ENCODE measurements at places on chromosomes 6 and 20. TPM values are rescaled to one million over a fixed set of nuclear protein-coding genes. Genes with fewer than 3 reads are reported as not detected.

ADGRG6 gene
- not detected for total RNA-seq

CFAP61 gene
- total RNA-seq: not detected

DNA sequence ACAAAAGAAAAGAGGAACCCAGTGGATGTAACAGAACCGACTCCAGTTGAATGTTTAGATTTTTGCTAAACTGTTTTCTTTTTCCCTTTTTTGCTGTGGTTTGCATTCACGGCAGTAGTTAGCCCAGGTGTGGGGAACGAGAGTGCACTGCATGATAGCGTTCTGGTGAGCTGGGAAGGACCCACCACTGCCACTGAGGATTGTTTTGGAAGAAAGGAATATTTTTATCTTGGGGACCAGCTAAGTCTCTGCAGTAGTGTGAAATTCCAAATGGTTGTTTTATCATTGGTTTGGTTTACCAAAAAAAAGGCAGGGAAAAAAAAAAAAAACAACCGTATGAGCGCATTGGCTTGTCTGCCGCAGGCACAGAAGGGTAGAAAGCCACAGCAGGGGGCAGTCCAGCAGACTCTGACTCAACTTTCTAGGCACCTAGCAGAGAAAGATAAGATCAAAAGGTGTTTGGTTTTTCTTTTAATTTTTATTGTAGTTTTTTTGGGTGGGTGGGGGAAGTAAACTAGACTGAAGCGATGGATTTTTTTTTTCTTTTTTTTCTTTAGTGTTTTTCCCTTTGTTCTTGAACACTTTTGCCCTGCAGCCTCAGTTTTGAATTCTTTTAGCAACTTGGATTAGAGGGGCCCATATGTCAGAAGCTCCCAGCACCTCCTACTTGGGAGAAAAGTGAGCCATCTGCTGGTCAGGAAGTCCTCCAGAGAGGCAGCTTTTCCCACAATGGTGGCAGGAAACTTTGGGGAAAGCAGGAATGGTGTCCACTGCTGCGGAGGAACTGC is 13.5 kb upstream of the RAB5IF start:
- DNase-seq: no peak
- peak overlapping the region; percentile 53 for H3K27ac ChIP-seq
- H3K4me1 ChIP-seq: peaks cover 70% of the 10 kb centered on the region
- H3K36me3 ChIP-seq: peaks cover 49% of the 10 kb centered on the region
- H3K27me3 ChIP-seq: no peaks in the 10 kb centered on the region

OR2H1 gene
- total RNA-seq: not detected

DNA sequence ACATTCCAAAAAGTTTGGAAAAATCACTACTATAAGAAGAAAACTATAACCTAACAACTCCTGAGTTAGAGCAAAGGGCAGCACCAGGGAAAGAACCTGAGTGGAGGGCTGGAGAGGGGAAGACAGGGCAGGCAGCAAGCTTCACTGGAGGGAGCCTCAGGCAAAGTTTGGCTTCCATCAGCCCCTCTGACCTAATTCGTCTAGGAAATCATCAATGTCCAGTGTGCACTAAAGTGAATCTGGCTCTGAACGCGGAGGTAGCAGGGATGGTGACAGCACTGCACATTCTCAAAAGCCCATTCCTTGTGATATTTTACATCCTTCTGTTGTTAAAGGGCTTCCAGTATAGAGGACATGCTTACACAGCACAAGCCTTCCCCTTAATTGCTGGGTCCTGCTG is 87.1 kb downstream of the ZDHHC14 start:
- peak overlapping the region; percentile 60 for H3K27ac ChIP-seq
- no peak for DNase-seq
- H3K27me3 ChIP-seq: no peaks in the 10 kb centered on the region

- peak overlapping the region; percentile 95 for H3K27ac ChIP-seq
- H3K36me3 ChIP-seq: no peaks in the 10 kb centered on the region
- DNase-seq: no peak
Measured at GRCh38 chr6:156719395-156719719, 57.8 kb upstream of the ARID1B start.

GRCh38 chr20:60043435-60043834 is 85.2 kb downstream of the CDH26 start:
- H3K4me3 ChIP-seq: no peak overlapping the region
- H3K4me1 ChIP-seq: no peaks in the 10 kb centered on the region
- H3K27me3 ChIP-seq: peaks cover 29% of the 10 kb centered on the region
- no peaks in the 10 kb centered on the region for H3K36me3 ChIP-seq
- no peak overlapping the region for H3K27ac ChIP-seq

- H3K27me3 ChIP-seq: no peaks in the 10 kb centered on the region
- DNase-seq: no peak
- H3K4me1 ChIP-seq: no peaks in the 10 kb centered on the region
- H3K36me3 ChIP-seq: peaks cover 83% of the 10 kb centered on the region
Measured at GRCh38 chr20:35903843-35904242, 50.5 kb downstream of the SCAND1 start.

SYNE1 gene
- total RNA-seq: 74.9 TPM

All from activated B cell treated with CpG ODN at 0.5 μM for 24 hours (primary cell).